Activated CD4-positive, alpha-beta T cell treated with anti-CD3 and anti-CD28 coated beads for 36 hours (primary cell): ENCODE measurements at places on chromosomes 5 and 9. TPM values are rescaled to one million over a fixed set of nuclear protein-coding genes. Genes with fewer than 3 reads are reported as not detected.

Gene PCDH1
- total RNA-seq, result not detected

DNA sequence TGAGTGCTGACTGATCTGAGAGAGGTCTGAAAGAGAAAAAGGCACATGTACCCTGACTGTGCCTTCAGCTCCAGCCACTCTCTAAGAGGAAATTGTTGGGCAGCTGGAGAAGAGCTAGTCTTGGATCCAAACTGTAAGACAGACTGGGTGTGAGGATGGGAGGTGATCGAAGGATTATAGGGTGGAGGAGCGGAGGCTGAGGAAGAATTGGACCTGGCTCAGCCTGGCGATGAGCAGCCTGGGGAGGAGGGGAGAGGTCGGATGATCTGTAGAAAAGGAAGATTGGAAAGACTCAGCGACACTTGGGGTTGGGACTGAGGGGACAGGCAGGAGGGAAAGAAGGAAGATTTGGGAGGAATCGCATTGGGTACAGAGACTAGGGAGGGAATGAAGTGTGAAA, 98.6 kb upstream of the SLC25A48 start:
- DNase-seq, result no peak

- no peak for DNase-seq
Observed at GRCh38 chr5:61578858-61579503, 246.9 kb downstream of the ZSWIM6 start.

- DNase-seq, result no peak
Observed at GRCh38 chr9:91240596-91241165, 121.0 kb downstream of the AUH start.
